Activated naive CD8-positive, alpha-beta T cell treated with anti-CD3 and anti-CD28 coated beads for 36 hours (primary cell): ENCODE measurements at places on chromosomes 5 and 9. TPM values are rescaled to one million over a fixed set of nuclear protein-coding genes. Genes with fewer than 3 reads are reported as not detected.

DNA sequence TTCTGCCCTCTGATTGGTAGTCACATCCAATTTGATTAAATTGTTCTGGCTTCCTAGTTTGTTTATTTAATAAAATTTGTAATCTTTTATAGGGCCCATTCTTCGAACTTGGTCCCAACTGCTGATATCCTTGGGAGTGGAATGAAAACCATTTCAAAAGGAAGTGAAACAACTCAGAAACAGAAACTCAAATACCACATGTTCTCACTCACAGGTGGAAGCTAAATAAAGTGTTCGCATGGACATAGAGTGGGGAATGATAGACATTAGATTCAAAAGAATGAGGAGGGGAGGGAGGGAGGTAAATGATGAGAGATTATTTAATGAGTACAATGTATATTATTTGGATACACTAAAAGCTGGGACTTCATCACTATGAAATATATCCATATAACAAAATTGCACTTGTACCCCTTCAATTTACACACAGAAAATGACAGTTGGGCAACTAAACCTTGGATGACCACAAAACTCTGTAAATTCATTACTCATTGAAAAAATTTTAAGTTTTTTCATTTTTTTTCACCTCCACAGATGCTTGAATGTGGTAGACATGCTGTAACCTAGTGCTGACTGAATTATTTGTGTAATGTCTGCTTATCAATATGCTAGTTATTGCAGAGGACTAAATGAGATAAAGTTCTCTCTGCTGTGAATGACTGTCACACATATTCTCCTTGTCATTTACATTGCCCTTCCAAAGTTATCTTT is 16.0 kb downstream of the ATP10B start:
- no peaks in the 10 kb centered on the region for H3K27me3 ChIP-seq
- H3K4me3 ChIP-seq, result no peak overlapping the region
- H3K4me1 ChIP-seq, result no peaks in the 10 kb centered on the region
- no peak overlapping the region for H3K27ac ChIP-seq
- no peaks in the 10 kb centered on the region for H3K36me3 ChIP-seq

GRCh38 chr9:136961279-136962065 is 9.4 kb downstream of the LCN12 start:
- peaks cover 2% of the 10 kb centered on the region for H3K36me3 ChIP-seq
- DNase-seq, result no peak
- H3K27me3 ChIP-seq, result no peaks in the 10 kb centered on the region
- peaks cover 15% of the 10 kb centered on the region for H3K4me1 ChIP-seq
- H3K4me3 ChIP-seq, result no peak overlapping the region

Gene SPINK6
- not detected for total RNA-seq

Gene SLC6A19
- total RNA-seq, result not detected

Gene PAIP1
- total RNA-seq, result 51.0 TPM

Gene LCN9
- not detected for total RNA-seq

- no peaks in the 10 kb centered on the region for H3K27me3 ChIP-seq
- no peak for DNase-seq
- H3K36me3 ChIP-seq, result peaks cover 12% of the 10 kb centered on the region
- no peak overlapping the region for H3K4me3 ChIP-seq
- no peak overlapping the region for H3K27ac ChIP-seq
- H3K4me1 ChIP-seq, result peaks cover 2% of the 10 kb centered on the region
Observed at GRCh38 chr5:54186912-54187445, 123.4 kb downstream of the ARL15 start.

GRCh38 chr5:16321284-16321683 is 141.7 kb upstream of the MARCHF11 start:
- no peaks in the 10 kb centered on the region for H3K36me3 ChIP-seq
- H3K27ac ChIP-seq, result no peak overlapping the region
- DNase-seq, result no peak
- peaks cover 11% of the 10 kb centered on the region for H3K27me3 ChIP-seq
- H3K4me3 ChIP-seq, result no peak overlapping the region
